ENCODE measurements at places on chromosomes 11 and 22.

- no peak for DNase-seq
These were observed 13.1 kb upstream of the CCDC134 start for GRCh38 chr22:41787331-41787730.

- no peak for DNase-seq
These were observed 1.1 kb upstream of the MYRF start for GRCh38 chr11:61751384-61751783.

DNA sequence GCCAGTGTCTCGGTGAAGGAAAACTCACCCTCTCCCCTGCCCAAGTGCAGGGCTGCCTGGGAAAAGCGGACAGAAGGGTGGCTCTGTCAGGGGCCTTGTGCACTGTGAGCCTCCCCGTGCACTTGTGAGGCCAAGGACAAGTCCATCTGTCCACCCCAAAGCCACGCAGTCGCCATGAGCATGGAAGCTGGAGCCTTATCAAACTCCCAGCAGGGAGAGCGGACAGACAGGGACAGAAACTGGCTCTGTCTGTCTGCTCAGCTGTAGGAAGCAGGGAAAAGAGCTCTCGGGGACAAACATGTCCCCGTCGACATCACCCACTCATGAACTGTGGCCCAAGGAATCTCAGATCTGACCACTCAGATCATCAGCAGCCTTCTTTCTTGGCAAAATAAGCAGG is 1385.4 kb downstream of the TBC1D22A start:
- no peak for DNase-seq

GRCh38 chr11:134196756-134197155 is 27.0 kb downstream of the NCAPD3 start:
- DNase-seq: no peak

- no peak for DNase-seq
These were observed 17.7 kb downstream of the CTNND1 start for GRCh38 chr11:57779276-57779675.

GRCh38 chr11:122863704-122864326 is 18.7 kb upstream of the JHY start:
- no peak for DNase-seq

- no peak for DNase-seq
These were observed 28.5 kb downstream of the RSPH14 start for GRCh38 chr22:23113067-23113846.

GRCh38 chr11:24896118-24896835 is 399.4 kb downstream of the LUZP2 start:
- no peak for DNase-seq

GRCh38 chr11:113384551-113384950 is 3.0 kb upstream of the ANKK1 start:
- DNase-seq: no peak

GRCh38 chr11:123904932-123905331 is 3.0 kb downstream of the OR8D4 start:
- DNase-seq: no peak

DNA sequence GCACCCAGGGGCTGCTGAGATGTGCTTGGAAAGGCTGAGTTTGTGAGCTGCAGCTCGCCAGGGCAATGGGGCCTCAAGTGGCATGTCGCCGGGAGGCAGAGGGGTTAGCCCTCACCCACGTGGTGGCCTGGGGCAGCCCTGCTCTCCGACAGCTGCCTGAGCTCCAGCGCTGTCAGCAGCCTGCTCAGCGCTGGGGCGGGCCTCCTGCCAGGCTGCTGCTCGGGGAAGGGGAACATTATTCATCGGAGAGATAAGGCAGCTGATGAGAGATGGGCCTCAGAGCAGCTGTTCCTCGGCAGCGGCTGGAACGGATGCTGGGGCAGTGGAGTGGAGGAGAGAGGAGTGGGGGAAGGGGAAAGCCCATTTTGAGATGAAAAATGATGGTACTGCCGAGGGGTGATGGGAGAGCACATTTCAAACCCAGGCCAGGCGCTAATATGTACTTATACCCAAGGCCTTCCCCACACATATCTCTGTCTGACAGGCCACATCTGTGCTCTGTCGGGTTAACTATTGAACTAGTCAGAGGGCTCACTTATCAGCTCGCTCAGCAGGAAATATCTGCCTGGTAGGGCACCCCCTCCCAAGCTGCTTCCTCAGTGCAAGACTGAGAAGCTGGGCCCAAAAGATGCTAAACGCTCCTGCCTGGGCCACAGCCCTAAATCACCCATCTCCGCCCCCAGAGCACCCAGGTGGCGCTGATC is 79.5 kb downstream of the TIMP3 start:
- DNase-seq: peak; percentile 90

DNA sequence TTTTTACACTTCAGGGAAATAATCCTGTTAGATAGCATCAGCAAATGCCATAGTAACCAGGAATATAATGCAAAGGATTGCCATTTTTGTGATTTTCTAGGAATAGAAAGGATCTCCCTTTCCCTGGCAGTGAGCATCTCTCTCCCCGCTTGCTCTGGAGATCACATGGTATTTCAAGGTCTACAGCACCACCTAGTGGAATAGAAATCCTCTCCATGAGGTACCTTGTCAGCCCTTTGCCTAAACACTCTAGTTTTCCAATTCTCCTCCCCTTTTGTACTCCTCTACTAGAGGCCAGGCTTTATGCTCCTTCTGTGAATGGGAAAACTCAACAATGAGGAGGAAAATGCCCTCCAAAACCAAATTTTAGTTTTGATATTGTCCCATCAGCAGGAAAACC is 78.4 kb downstream of the XRRA1 start:
- no peak for DNase-seq

DNA sequence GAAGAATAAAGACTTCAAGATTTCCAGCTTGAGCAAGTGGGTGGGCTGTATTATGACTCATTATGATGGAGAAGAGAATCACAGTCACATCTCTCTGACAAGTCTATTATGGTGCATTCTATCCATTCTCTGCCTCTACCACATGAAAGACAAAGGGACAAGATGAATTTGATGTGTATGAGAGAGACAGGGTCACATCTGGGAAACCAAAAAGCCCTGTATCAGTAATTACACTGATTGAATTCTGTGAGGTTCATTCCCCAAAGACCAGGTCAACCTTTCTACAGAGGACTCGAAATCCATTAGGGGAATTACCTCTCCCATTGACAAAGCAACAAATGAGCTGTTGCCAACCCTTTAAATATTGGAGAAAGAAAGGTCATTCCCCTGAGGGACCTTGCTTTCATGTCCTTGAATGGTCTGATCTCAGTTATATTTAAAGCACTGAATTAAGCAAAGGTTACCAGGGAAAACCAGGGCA is 109.6 kb downstream of the USP35 start:
- no peak for DNase-seq

- DNase-seq: no peak
These were observed 91.1 kb upstream of the KCNA4 start for GRCh38 chr11:30107899-30108298.

GRCh38 chr11:118917481-118918127 is 8.1 kb downstream of the BCL9L start:
- DNase-seq: peak; percentile 92

Data from posterior vena cava (tissue), 2 donors.